ENCODE measurements at places on chromosomes 5 and 9.
A peak's percentile ranks its signal among the peaks of the same experiment; 100 is the strongest.

DNA sequence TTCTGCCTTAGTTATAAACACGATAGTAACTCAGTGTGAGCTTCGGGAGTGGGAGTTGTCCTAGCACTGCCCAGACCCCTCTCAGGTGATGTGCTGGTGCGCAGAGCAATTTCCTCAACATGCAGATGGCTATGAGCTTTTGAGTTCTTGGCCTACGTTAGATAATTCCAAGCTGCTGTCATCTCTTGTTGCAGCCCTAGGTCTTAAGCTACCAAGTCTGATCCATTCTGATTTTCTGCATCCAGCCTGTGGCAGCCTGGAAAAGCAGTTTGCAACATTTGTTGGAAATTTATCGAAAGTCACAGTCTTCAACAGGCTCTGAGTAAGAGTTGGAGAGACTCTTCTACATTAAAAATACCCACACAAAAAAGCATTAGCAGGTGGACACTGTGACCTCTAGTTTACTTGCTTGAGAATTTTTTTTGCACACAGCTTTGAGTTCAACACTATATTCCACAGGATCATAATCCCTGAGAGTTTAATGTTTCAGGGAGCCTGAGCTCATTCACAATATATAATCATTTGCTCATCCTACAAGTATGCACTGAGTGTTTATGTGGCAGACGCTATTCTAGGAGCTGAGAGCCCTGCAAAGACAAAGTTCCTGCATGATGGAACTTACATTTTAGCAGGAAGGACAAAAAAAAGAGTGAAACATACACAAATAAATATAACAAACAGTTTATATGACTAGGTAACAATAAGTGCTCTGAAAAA, 91.6 kb downstream of the UBE2QL1 start:
- DNase-seq: no peak

DNA sequence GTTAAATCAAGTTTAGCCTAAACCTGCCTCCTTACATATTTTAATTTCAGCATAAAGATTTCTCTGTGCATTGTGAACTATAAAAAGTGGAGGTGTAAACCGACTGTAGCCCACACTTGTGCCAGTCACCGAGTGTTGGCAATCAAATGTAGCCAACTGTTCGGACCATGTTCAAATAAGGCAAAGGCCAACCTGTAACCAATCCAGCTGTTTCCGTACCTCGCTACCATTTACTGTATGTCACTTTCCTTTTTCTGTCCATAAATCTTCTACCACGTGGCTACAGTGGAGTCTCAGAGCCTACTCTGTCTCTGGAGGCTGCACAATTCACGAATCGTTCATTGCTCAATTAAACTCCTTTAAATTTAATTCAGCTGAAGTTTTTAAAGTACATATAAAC, 156.0 kb downstream of the SLC25A46 start:
- DNase-seq: no peak

DNA sequence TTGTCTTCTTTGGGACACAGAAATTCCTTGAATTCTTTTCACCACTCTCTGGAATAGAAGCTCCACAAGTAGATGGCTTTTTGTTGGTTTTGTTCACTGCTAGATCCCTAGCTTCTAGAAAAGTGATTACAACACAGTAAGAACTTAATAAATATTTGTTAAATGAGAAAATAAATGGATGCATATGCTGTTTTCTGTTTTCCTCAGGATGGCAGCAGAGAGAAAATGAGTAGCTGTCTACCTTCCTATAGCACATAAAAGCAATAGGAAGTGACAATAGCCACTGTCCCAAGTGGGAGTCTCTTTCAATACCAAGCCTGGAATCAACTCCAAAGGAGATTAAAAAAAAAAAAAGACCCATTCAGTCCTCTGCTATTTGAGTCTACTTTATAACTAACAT, 100.6 kb upstream of the NREP start:
- DNase-seq: peak; percentile 31

DNA sequence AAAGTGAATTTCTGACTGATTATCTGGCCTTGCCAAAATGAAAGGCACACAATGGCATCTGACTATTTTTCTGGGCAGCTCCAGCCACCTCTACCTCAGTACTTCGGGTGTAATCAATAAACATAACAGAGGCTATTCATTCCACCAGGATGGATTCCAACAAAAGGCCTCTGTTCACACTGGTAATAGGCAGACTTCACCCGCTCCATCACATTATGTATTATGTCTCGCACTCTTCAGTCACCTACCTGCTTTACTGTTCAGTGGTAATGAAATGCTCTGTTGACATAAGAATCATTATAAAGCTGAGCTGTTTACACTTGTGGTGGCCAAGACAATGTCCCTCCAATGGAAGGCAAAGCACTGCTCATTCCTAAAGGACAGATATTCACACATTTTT, 1333.7 kb upstream of the WWC1 start:
- DNase-seq: no peak

DNA sequence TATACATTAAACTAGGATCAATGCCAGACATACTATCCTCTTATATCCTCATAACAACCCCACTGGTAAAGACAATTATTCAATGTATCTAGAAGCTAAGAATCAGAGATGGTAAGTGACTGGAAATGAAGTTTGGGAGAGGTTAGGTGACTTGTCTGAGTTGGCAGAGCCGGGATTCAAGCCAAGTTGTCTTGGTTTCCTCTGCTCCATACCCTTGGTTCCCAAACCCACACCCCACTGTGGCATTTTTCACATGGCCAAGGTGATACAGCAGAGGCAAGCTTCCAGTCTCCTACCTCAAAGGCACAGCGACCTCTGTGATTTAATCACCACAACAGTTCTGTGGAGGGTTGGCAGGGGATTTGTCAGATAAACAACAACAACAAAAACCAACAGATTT, 34.7 kb upstream of the ADRB2 start:
- no peak for DNase-seq

DNA sequence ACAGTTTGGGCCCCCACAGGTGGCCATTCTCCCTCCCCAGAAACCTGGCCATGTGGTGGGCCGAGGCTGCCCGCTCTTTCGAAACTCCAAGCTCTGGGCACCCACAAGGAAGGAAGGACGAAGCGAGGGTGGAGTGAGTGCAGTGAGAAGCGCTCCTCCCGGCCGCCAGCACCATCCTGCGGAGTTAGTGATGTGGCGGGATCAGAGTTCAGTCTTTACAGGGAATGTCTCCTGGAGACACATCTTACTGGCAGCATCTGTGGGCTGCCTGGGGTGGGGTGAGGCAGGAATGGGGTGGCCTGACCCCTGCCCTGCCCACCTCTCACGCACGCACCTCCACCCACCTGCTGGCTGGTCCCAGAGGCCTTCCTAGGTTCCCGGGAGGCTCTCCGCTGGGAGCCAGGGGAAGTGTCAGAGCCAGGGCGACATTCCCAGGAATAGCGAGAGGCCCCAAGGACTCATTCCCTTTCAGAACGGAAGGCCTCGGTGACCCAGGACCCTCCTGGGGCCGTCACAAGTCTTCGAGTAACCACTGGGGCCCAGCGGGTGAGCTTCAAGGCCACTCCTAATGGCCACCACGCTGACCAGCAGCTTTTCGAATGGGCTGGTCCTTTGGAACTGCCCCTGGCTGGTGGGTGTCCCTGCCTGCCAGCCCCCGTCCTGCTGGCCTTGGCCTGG, 5.5 kb upstream of the RNU6ATAC start:
- no peak for DNase-seq

DNA sequence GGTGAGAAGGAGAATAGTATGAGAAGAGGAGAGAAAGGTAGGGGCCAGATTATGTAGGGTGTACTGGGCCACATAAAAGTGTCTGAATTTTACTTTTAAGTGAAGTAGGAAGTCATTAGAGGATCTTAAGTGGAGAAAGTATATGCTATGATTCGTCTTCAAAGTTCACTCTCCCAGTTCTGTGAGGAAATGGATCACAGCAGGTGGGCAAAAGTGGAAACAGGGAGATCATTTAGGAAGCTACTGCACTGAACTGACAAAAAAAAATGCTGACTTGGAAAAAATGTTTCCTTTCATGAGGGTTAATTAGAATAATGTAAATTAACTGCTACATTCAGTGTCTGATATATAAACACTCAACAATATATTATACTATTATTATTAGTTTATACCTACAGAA, 2.4 kb downstream of the KIF24 start:
- DNase-seq: no peak

GRCh38 chr5:113022661-113023060, 46.1 kb downstream of the DCP2 start:
- DNase-seq: no peak

DNA sequence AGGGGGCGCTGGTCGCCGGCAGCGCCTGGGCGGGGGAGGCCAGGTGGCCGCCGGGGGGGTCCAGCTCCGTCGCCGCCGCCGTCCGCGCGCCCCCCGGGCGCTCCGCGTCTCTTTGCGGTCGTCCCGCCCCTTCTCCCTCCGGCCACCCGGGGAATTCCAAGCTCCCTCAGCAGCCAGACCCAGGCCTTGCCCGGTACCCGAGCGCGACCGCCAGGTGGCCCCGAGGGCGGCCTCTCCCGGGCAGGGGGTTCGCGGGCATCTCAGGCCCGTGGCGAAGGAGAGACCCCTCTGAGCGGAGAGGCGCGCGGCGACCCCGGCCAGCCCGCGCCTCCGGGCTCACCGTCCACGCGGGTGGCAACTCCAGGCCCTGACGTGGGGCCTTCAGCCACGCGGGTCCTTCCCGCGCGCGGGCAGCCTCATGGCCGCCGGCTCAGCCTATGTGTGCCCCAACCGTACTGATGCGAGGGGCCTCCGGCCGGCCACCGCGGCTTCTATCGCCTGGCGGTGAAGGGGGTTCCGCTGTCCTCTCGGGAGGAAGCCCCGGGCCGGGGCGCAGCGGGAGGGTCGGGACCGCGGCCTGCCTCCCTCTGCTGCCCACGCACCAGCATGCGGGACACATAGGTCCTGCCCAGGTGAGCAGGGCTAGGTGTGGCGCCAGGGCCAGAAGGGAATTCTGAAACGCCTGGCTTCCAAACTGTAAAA, 529 bp upstream of the NRARP start:
- no peak for DNase-seq

GRCh38 chr5:166906991-166907713, 1384.3 kb upstream of the WWC1 start:
- peak; percentile 61 for DNase-seq

DNA sequence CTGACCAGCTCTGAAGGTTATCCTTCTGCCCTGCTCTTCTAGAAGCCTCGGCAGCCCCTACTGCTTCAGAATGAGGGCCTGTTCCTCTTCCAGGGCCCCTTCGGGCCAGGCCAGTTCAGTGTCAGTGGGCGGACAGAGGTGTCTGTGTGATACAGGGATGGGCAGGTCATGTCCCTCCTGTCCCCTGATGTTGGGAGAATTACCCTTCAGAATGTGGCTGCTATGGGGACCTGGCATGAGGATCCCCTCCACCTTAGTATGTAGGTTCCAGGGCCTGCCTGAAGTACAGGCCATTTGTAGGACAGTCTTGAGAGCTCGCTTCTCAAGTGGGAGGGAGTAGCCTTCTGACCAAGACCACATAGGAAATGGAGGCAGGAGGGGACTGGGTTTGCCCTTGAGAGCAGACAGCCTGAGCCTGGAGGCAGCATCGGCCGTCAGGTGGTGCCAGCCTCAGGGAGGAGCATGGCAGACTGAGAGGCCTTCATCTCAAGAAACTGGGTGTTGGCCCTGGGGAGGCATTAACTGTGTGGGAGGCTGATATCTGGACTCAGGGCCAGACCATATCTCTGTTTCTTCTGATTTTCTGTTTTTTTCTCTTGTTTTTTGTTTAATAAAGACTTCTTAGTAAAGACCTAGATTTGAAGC, 32.0 kb downstream of the ANGPTL2 start:
- DNase-seq: no peak

DNA sequence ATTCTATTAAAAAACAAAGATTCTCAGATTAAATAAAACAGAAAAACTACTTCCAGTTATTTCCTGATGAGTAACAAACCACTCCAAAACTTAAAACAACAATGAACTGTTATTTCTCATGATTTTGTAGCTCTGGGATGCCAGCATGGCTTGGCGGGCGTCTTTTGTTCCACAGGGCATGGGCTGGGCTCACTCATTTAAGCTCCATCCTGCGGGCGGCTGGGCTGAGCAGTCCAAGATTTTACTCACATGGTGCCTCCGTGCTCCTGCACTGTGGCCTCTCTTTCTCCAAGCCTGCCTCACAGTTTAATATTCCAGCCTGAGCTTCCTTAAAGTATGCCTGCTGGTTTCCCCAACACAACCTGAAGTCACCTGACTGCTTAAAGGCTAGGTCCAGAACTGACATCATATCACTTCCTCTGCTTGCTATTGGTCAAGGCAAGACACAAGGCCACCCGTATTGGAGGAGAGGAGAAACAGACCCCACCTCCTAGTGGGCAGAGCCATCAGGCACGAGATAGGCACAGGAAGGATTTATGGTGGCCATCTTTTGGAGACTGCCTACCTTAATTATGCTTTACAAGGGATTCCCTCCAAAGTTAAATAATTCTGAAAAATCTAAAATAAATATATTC, 41.6 kb upstream of the ZBTB43 start:
- no peak for DNase-seq

DNA sequence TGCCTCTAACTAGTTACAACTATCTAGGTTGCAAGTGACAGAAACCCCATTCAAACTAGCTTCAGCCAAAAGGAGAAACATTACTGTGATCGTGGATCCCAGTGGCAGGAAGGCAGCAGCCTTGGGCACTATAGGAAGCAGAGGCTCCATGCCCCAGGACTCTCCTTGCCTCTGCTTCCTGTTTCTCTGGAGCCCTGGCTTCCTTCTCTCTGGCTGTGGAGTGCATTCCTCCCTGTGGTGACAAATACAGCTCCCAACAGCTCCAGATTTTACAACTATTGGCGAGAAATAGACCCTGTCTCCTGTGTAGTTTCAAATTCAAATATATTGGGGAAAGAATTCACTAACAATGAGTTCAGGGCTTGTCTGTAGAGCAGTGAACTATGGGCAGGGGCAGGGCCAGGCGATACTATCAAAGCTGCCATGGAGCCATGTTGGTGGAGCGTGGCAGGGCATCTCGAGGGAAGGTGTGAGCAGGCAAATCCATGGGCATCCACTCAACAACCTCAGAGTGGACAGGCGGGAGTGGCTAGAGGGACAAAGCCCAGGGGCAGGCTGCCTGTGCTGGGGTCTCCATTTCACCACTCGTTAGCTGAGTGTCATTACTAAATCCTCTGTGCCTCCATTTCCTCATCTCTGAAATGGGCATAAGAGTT, 189.5 kb downstream of the ERCC6L2 start:
- peak; percentile 26 for DNase-seq

DNA sequence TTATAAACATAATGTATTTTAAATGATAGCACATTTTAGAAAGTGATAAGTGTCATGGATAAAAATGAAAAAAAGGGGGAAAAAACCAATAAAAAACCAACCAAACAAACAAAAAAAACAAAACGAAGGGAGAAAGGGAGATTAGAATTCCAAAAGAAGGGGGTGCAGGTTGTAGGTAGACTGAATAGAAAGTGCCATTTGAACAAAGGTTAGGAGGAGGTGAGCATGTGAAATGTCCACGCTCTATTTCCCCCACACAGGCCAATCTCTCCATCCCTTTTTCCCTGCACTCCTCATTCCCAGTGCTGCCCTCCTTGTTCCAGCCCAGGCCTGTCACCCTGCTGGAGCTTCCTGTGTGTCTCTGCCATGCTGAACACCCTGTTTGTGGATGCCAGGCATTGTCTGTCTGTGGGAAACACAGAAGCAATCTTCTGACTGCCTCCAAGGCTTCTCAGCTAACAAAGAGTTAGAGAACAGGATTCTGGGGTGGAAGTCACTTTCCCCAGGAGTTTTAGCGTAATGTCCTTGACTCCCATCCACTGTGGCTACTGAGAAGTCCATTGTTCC, 138.8 kb downstream of the ADAMTS16 start:
- no peak for DNase-seq
